Stimulated activated CD4-positive, alpha-beta T cell treated with anti-CD3 and anti-CD28 coated beads, Interleukin-4, amount 100 ng/mL, for 4 hours (primary cell): ENCODE measurements at places on chromosomes 7 and 10.

DNA sequence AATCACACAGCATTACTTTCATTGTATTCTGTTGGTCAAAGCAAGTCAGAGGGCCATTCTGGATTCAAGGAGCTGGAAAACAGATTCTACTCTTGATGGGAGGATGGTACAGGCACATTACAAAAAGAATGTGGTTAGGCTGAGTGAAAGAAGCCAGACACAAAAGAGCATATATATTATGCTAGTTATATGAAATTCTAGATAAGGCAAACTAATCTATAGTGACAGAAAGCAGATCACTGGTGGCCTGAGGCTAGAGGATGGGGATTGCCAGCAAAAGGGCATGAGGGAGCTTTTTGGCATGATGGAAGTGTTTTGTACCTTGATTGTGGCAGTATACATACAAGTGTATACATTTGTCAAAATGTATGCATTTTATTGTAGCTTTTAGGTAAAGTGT, 96.8 kb downstream of the SPAG6 start:
- DNase-seq: no peak

DNA sequence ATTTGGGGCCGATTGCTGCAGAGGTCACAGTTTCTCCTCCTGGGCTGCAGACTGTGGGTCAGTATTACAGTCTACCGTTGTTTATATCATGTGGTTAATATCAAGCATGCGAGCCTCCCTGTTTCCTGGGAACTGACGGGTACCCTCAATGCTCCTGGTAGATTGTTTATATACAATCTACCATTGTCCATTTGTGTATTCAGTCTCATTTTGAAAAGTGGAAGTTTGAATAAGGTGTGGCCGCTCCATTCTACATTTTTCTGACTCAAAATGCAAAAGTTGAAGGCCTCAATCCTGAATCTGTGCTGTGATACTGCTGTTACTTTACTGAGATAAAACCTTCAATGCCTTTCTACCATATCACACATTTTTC, 107.9 kb downstream of the ACTR3B start:
- no peak for DNase-seq

- DNase-seq: no peak
These were observed 96.3 kb downstream of the GNAT3 start for GRCh38 chr7:80415522-80415921.

DNA sequence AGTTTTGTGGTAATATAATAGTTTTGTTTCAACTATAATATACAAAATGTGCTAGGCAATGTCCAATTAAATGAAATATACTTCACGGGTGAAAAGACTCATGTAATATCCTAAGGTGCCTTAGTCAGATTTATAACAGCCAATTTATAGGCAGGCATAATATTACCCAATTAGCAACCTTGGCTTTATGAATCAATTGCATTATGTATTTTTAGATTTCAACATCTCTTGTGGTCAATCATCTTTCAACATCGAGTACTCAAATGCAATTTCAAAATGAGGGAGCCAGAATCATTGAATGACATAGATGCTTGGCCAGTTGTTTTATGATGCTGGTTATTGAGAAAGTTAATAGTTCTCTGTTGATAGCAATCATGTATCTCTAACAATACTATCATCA, 110.3 kb upstream of the SP8 start:
- no peak for DNase-seq

GRCh38 chr10:68879628-68880027, 21.5 kb upstream of the DDX50 start:
- no peak for DNase-seq

GRCh38 chr10:343231-344220, 208.3 kb downstream of the ZMYND11 start:
- no peak for DNase-seq

GRCh38 chr10:100980711-100981110, 6.6 kb downstream of the MRPL43 start:
- DNase-seq: no peak

GRCh38 chr7:54904986-54905385, 113.8 kb upstream of the EGFR start:
- no peak for DNase-seq

DNA sequence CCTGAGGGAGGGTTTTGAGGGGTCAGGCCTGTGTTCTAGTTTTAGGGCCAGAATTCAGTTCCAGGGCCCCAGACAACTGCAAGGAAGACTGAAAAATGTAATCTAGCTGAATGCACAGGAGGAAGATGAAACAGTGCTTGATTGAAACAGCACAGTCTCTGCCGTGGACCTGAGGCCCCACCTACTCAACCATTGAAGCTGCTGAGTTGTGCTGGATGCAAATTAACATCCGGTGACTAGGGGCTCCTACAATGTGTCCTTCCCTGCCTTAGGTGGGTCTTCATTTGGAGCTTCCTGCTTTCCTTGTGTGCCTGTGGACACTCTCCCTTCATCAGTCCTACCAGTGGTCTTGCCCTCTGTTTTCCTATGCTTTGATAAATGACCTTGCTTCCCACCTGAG, 5.7 kb downstream of the GLRX3 start:
- DNase-seq: no peak

- no peak for DNase-seq
These were observed 17.3 kb downstream of the PRSS58 start for GRCh38 chr7:142240546-142240945.

GRCh38 chr7:118689403-118689802, 464.9 kb downstream of the ANKRD7 start:
- DNase-seq: no peak

- DNase-seq: no peak
These were observed 27.0 kb upstream of the BMS1 start for GRCh38 chr10:42755556-42756093.

DNA sequence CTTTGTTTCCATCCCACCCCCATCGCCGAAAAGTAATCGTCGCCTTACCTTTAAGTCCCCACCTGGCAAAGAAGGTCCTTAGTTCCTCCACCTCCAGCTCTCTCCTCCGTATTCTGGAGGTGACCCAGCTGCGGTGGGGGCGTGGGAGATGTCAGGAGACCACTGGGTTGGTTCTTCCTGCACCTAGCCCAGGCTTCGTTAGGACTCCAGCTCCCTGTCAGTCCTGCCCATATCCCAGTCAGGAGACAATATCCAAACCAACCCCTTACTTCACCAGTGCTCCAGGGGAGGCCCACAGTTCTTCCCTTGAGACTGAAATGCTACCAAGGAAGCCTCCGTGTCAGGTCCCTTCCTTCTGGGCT, 693 bp downstream of the ADIRF start:
- no peak for DNase-seq

DNA sequence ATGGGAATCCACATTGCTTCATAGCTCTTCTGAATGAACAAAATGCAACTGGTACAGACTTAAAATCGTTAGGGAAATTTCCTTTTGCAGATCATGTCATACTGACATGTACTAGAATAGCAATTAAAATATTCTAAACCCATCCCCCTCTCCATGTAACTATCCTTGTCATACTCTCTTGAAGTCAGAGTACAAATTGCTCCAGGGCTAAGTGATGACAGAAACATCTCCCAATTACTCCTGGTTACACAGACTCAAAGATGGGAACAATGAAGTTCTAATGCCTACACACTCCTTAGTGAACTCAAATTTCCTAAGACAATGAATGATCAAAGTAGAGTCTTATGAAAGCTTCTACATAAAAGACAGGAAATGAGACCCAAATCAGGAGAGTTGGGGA, 87.2 kb downstream of the PDE1C start:
- DNase-seq: no peak

GRCh38 chr10:72007246-72007892, 43.2 kb downstream of the CHST3 start:
- no peak for DNase-seq

GRCh38 chr10:49034925-49035324, 80.4 kb downstream of the VSTM4 start:
- no peak for DNase-seq

GRCh38 chr10:63260860-63261251, 127.7 kb downstream of the NRBF2 start:
- DNase-seq: no peak

DNA sequence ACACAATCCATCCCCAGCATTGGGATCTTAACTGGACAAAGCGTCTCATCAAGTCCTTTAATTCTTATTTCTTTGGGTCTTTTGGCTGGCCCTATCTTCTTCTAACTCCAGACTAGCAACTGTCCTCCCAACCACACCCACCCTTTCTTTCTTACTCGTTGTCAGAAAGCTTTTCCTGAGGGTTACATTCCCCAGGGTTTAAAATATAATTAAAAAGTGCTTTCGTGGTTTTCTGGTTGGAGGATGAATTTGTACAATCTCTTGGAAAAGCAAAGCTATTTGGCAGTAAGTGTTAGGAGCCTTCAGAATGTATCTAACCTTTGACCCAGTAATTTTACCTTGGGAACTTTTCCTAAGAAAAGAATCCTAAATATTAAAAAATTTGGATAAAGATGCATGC, 10.4 kb upstream of the ITGB8 start:
- DNase-seq: no peak

GRCh38 chr7:8386926-8387550, 46.4 kb upstream of the NXPH1 start:
- no peak for DNase-seq

DNA sequence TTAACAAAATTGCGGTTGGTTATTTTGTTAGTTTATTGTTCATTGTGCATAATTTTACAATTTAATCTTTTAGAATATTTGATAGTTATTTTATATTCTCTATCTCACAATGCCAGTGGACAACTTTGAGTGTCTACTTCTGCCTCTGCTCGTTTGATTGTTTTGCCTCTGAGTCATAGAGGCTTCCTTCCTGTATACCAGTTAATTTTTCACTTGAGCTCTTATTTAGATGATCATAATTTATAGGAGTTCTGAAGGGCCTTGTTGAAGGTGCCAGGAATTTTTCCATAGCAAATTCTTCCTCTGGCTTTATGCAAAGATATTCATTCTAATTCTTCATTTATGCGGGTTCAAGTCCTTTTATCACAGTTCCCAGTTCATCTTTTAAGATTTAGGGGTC, 5.2 kb upstream of the MALRD1 start:
- DNase-seq: no peak

DNA sequence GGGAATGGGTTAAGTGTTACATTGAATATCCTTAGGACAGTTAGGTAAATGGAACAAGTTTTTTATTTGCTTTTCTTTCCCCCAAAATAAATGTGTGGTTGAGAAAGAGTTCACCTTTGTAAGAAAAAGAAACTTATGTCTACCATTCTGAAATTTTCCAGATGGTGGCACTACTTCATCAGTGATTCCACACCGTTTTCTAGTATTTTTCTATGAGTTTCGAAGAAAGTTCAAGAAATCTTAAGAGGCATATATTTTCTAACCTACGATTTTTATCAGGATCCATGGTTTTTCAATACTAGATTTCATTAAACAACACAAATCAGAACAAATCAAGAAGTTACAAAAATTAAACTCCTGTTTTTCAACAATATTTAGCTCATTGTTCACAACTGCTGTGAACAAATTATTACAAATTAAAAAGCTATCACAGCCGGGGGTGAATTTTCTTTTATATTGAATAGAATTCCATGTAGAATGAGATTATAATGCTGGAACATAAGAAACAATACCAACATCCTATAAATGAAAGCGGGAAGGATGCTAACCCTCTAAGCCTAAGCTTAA, 163.1 kb upstream of the NPVF start:
- no peak for DNase-seq

- no peak for DNase-seq
These were observed 29.1 kb downstream of the GTF2IRD1 start for GRCh38 chr7:74482629-74483401.

DNA sequence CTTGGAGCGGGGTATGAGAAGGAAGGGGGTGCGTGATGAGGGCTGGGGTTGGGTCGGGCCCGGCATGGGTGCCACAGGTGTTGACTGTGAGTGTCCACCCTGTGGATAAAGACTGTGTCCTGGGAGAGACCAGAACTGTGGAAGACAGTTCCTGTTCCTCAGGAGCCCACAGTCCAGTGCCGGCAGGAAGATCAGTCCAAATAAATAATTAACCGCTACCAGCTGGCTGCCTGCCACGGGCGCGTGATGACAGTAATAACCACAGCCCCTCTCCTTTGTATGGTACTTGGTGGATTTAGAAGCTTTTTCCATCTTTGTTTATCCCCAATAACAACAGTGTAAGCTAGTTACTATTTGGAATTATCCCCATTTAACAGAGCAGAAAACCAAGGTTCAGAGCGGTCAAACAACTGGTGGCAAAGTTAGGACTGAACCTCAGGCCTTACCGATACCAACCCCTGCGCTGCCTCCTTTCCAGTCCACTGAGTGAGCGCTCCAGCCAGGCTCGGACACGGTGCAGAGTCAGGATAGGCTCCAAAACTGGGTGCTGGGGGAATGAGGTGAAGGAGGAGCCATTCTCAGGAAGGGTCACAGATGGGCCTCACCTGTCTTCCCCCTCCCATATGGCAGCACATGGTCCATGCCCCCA, 5.1 kb downstream of the ZMIZ1 start:
- no peak for DNase-seq

DNA sequence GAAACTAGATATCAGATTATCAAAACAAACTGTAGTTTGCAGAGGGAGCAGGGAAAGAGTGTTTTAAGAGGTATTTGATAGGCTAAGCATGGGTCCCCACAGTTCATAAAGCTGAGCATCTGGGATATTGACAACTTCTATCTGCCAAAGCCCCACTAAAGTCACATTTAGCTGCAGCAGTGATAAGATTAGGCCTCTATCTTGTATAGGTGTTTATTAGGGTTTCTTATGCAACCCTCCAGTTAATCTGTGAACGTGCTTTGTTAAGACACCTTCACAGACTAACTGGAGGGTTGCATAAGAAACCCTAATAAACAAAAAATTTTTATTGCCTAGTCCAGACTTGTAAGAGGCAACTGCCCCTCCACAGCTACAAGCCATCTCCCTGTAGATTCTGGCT, 78.0 kb downstream of the CYP51A1 start:
- no peak for DNase-seq

DNA sequence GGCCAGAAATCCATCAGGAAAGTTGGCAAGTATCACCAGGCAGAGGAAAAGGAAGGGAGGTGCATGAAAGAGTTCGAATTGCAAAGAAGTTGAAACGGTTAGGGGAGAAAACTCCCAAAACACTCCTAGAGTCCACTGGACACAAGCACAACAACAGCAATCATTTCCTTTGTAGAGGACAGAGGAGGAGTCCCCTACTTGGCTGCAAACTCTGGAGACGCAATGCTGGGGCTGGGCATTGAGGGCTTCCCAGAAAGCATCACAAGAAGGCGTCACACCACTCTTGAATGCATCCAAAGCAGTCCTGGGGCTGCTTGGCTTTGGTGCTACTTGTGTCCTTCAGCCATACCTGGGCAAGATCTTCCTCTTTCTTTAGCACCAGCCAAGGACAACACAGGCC, 18.1 kb upstream of the SLC26A4 start:
- DNase-seq: no peak

GRCh38 chr7:157789942-157790341, 453.1 kb downstream of the DNAJB6 start:
- no peak for DNase-seq

DNA sequence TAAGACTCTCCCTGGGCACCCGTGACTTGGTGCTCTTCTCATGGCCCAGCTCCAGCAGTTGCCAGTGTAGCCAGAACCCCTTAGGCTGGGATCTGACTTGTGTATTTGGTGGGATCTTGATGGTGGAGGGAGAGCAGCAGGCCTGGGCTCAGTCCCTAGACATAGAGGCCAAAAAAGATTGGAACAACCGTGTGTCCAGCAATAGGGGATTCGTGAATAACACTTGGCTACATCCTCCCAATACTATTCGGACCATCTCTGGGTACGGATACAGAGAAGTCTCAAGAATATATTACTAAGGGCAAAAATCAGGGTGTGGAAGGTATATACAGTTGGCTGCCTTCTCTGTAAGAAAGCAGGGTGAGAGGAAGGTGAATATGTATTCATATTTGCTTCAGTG, 17.2 kb downstream of the RBM20 start:
- no peak for DNase-seq
